ENCODE measurements at places on chromosomes 6 and 20. TPM values are rescaled to one million over a fixed set of nuclear protein-coding genes. Genes with fewer than 3 reads are reported as not detected.

SPATS1 gene
- total RNA-seq: not detected

FRK gene
- 1.3 TPM for total RNA-seq

BANF2 gene
- not detected for total RNA-seq

CCM2L gene
- 0.35 TPM for total RNA-seq

SAMD3 gene
- not detected for total RNA-seq

UBD gene
- total RNA-seq: 1.0 TPM

RAET1E gene
- total RNA-seq: 3.4 TPM

ADA gene
- total RNA-seq: 48.2 TPM

TRDN gene
- total RNA-seq: not detected

SIRPD gene
- total RNA-seq: not detected

HMGN4 gene
- 80.0 TPM for total RNA-seq
